ENCODE measurements at places on chromosomes 4 and X. TPM values are rescaled to one million over a fixed set of nuclear protein-coding genes. Genes with fewer than 3 reads are reported as not detected.
A peak's percentile ranks its signal among the peaks of the same experiment; 100 is the strongest.

GRCh38 chr4:123599920-123600810 is 203.6 kb downstream of the SPRY1 start:
- DNase-seq: peak; percentile 84
- H3K4me3 ChIP-seq: no peak overlapping the region
- no peaks in the 10 kb centered on the region for H3K4me1 ChIP-seq

DNA sequence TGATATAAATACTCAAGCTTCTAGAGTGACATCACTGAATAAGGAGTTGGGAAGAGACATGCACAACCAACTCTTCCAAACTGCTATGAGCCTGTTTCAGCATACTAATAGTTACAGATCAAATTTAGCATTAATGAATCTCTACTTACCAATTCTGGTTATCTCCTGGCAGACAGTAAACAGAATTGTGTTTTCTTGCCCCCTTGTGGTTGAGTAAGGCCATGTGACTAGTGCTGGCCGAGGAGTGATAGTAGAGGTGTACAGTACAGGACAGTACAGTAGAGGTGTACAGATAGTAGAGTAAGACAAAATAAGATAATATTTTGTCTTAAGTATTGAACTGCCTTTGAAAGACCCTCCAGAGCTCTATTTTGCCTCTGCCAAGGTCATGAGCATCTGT is 681.4 kb downstream of the GABRG1 start:
- H3K27ac ChIP-seq: no peak overlapping the region
- DNase-seq: no peak
- no peaks in the 10 kb centered on the region for H3K4me1 ChIP-seq
- no peaks in the 10 kb centered on the region for H3K27me3 ChIP-seq

GRCh38 chr4:54296548-54297203 is 67.6 kb downstream of the PDGFRA start:
- no peak overlapping the region for H3K4me3 ChIP-seq
- H3K4me1 ChIP-seq: no peaks in the 10 kb centered on the region
- H3K27me3 ChIP-seq: no peaks in the 10 kb centered on the region
- no peak overlapping the region for H3K27ac ChIP-seq

GRCh38 chrX:134883137-134883700 is 107.6 kb upstream of the SMIM10 start:
- H3K36me3 ChIP-seq: no peaks in the 10 kb centered on the region
- H3K27ac ChIP-seq: no peak overlapping the region
- no peak for DNase-seq
- H3K4me1 ChIP-seq: no peaks in the 10 kb centered on the region
- H3K4me3 ChIP-seq: no peak overlapping the region

GRCh38 chr4:7630568-7631287 is 196.0 kb upstream of the PSAPL1 start:
- H3K27ac ChIP-seq: peak overlapping the region; percentile 12
- no peak overlapping the region for H3K4me3 ChIP-seq
- H3K27me3 ChIP-seq: no peaks in the 10 kb centered on the region
- H3K36me3 ChIP-seq: no peaks in the 10 kb centered on the region

Gene GPR78
- 0.15 TPM for total RNA-seq

DNA sequence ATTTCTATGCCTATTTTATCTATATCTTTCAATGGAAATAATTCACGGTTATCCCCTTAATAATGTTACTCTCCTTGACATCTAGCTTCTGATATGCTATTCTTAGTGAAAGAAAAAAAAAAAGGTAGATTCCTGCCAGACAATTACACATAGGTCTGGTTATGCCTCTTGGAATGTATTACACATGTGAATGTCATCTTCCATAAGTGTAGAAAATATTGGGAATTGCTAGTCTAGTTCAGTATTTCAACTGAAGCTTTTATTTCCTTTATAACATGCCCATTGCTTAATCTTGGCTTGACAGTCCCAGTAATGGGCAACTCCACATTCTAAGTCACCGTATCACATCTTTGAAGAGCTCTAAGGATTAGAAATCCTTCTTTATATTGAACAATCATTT is 25.4 kb upstream of the PPP1R2C start:
- H3K27me3 ChIP-seq: no peaks in the 10 kb centered on the region
- DNase-seq: no peak
- H3K36me3 ChIP-seq: no peaks in the 10 kb centered on the region
- no peak overlapping the region for H3K4me3 ChIP-seq

DNA sequence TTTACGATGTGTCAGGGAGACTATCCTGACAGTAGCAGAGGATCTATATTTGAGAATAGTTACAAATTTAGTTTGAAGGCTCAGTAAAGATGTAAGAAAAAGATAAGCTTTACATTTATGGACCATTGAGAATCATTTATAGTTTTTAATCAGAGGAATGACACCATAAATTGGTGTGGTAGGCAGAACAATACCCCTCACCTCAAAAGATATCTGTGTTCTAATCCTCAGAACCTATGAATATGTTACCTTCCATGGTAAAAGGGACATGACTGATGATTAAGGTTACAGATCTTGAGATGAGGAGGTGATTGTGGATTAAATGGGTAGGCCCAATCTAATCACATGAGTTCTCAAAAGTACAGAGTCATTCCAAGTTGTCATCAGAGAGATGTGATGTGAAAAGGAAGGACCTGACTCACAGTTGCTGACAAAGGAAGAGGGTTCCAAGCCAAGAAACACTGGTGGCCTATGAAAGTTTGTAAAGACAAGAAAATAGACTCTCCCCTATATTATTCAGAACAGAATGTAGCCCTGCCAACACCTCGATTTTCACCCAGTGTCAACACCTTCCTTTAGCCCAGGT is 27.0 kb downstream of the EREG start:
- H3K27me3 ChIP-seq: no peaks in the 10 kb centered on the region
- H3K4me1 ChIP-seq: no peaks in the 10 kb centered on the region
- no peak for DNase-seq
- H3K36me3 ChIP-seq: no peaks in the 10 kb centered on the region
- H3K4me3 ChIP-seq: no peak overlapping the region

GRCh38 chr4:78337244-78338020 is 214.1 kb upstream of the ANXA3 start:
- no peak for DNase-seq
- H3K36me3 ChIP-seq: no peaks in the 10 kb centered on the region
- no peak overlapping the region for H3K4me3 ChIP-seq
- H3K4me1 ChIP-seq: no peaks in the 10 kb centered on the region

Gene CHM
- 37.2 TPM for total RNA-seq

Data from breast epithelium (tissue), 4 donors.